ENCODE measurements at places on chromosomes 2 and 18.

DNA sequence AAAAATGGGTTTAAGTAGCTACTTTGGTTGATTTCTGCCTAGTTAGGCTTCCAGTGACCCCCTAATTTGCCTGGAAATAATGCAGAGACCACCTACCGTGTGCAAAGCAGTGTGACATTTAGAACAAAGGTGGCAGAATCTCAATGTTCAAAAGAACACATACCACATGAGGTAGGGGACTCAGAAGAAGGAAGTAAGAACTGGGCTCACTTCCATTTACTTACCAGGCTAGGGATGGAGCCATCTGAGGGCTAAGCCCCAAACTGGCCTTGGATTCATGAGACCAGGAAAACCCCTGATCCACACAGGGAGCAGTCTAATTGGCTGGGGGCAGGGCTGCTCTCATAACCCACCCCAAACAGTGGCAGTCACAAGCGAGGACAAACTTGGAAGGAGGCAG is 190.7 kb downstream of the NCKAP5 start:
- DNase-seq: no peak

DNA sequence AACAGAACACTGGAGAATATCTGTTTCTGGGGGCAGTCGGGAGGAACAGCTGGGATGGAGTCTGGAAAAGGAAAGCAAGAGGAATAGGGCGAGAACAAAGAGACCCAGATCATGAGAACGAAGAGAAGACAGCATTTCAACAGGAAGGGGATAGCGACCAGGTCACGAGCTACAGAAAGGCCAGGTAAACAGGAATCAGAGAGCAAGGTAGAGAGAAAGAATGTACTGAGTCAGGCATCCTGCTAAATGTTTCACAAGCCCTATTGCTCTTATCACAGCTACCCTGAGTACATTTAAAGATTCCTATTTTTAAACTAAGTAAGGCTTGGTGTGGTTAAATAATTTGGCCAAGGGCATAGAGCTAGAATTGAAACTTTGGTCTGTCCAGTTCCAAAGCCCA is 254.9 kb upstream of the RAB12 start:
- no peak for DNase-seq

DNA sequence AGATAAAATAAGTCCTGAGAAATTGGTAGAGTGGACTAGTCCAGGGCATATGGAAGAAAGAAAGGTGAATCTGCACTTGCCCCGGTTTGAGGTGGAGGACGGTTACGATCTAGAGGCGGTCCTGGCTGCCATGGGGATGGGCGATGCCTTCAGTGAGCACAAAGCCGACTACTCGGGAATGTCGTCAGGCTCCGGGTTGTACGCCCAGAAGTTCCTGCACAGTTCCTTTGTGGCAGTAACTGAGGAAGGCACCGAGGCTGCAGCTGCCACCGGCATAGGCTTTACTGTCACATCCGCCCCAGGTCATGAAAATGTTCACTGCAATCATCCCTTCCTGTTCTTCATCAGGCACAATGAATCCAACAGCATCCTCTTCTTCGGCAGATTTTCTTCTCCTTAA is 9.8 kb downstream of the SERPINB13 start:
- DNase-seq: no peak

GRCh38 chr2:181934694-181935093 is 43.2 kb downstream of the ITPRID2 start:
- DNase-seq: no peak

GRCh38 chr2:238336151-238336550 is 15.8 kb downstream of the TRAF3IP1 start:
- no peak for DNase-seq

GRCh38 chr2:108593547-108594098 is 59.4 kb downstream of the LIMS1 start:
- no peak for DNase-seq

- DNase-seq: no peak
These were observed 511.4 kb downstream of the RNF144A start for GRCh38 chr2:7428454-7429204.

DNA sequence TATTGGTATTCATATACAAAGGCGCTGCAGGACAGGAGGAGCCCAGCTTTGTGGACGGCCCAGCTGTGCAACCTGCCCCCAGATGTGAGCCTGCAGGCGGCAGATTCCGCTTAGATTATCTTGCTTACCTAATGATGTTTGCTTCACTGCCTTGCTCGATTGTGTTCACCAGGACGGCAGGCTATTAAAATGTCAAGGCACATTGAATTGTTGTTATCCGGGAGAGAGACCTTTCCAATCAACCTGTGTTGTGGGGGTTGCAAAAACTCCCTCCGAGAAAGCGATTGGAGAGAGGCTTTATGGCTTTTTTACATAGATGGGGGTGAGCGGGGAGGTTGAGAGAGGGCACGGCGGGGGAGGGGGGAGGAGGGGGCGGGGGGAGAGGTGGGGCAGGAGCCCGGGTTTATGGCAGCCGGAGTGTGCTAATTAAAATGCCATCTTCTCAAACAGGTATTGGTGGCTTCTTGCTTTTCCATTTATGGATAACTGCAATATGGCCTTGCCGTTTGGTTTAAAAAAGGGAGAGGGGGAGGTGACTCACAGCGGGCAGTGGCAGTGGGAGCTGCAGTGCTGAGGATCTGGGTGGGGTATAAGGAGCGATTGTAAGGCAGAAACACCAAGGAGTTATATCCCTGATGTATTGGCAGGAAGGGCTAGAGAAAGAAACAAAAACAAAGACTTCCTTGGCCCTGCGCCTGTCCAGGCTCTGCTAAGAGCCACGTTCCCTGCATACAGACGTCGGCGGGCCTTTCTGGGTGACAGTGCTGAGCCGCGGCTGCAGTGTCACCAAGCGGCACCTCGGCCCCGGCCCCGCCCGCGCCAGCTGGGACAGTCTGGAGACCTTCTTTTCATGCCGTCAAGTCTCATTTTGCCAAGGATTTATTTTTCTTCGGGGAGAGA is 97.2 kb downstream of the INSIG2 start:
- DNase-seq: peak; percentile 16

DNA sequence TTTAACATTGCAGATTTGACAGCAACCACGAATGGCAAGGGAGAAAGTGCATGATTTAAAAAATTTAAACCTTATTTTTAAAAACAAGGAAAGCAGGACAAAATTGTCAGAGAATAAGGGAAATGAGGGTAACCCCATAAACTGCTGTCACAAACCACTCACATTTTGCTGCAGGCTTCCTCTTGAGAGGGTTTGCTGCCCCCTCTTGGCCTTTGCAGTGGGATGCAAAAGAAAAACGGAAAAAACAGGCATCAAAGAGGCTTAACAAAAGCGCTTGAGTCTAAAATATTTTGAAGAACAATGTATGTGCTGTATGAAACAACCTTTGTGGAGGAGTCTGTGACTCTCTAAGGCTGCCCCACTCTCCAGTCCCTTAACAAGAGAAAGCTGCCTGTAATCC is 91.6 kb downstream of the TMX3 start:
- DNase-seq: no peak

GRCh38 chr18:63741769-63742168 is 33.4 kb upstream of the SERPINB7 start:
- DNase-seq: no peak

DNA sequence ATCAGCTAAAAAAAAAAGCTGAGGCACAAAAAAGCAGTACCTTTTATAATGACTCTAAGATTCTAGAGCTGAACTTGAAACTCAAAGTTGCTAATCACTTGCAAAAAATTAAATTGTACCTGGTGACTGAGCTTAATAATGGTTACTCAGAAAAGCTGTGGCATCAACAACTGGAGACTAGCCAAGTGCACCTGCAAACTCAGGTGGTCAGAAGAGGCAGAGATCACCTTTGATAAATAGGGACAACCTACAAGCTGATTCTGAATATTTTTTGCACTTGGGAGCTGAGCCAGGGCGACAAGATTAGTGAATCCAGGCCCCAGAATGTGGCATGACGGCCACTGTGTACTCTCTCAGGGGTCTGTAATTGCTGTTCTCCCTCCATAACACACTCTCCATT is 3.0 kb downstream of the ABHD3 start:
- DNase-seq: no peak

GRCh38 chr2:85353876-85354285 is 447 bp downstream of the RETSAT start:
- no peak for DNase-seq

DNA sequence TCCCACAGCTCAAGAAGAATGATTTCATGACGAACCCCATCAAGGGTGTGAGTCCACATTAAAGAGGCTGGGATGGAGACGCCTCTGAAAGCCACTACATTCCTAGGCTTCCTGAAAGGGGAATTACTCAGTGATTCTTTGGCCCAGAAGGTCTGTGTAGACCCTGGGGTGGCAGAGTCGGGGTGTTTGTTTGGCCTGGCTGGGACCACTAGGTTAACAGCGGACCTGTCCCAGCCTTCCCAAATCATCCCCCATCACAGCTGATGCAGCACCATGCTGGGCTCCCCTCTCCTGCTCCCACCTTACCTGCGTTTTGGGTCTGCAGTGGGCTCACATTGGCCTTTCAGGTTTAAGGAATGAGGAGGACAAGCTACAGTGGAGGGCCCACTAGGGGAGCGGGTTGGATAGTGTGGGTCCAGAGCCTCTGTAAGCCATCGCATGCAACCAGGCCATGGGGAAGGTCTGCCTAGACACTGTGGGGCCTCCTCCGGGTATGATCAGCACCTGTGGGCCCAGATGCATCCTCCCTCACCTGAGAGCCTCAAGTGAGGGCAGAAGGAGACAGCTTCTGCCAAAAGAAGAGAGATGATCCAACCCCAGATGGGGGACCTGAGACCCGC is 16.2 kb downstream of the DIPK1C start:
- no peak for DNase-seq

GRCh38 chr18:2112435-2113045 is 458.8 kb downstream of the METTL4 start:
- DNase-seq: no peak

DNA sequence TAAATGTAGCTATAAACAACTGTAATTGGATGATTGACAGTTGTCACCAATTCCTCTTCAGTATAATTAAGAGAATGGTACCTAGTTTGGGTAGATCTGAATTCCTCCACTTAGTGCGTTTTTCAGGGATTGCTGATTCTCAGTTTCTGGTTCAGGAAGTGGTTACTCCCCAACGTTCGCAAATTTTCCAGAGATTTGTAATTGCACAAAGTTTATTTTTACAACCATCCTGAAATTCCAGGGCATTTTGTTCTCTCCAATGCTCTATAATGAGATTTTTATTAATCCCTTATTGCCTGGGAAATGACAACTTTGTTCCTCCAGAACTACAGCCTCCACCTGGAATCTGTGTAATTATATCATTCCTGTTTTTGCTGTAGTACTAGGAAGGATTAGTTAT is 710.6 kb upstream of the ZEB2 start:
- DNase-seq: no peak

DNA sequence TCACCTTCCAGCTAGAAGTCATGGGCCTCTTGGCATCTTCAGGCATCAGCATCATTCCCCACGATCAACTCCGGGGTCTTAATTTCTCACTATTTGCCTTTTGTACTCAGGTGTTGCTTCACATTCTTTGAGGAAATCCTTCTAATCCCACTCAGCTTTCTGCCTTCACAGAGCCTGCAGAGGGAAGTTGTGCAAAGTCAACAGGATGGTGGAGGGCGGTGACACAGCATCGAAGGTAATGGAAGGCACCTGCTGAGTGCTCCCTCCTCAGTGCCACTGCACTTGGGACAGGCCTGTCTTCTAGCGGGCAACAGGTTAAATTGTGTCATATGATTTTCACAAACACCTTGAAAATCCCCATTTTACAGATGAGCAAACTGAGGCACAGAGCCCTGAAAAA is 164.0 kb downstream of the EN1 start:
- DNase-seq: no peak

- DNase-seq: no peak
These were observed 161.2 kb downstream of the GLI2 start for GRCh38 chr2:120896901-120897300.

- no peak for DNase-seq
These were observed 45.3 kb downstream of the ADAM23 start for GRCh38 chr2:206488623-206489022.

- no peak for DNase-seq
These were observed 70.1 kb upstream of the STPG4 start for GRCh38 chr2:47225061-47225783.

GRCh38 chr2:205929246-205929942 is 156.6 kb downstream of the INO80D start:
- DNase-seq: no peak

DNA sequence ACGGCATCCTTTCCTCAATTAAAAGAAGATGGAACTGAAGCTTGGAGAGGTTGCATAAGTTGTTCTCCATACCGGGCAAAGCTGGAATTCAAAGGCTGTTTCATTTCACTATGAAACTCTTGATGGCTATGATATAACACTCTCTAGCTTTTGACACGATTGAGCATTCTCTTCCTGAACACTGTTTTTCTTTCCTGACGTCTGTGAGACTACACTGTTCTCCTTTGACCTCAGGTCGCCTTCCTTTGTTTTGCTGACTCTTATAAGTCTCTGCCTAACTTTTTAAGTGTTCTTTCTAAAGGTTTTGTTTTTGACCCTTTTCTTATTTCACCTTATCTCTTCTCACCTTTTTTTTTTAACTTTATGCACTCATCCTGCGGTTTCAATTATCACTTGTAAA is 261.8 kb upstream of the LINC00305 start:
- no peak for DNase-seq

DNA sequence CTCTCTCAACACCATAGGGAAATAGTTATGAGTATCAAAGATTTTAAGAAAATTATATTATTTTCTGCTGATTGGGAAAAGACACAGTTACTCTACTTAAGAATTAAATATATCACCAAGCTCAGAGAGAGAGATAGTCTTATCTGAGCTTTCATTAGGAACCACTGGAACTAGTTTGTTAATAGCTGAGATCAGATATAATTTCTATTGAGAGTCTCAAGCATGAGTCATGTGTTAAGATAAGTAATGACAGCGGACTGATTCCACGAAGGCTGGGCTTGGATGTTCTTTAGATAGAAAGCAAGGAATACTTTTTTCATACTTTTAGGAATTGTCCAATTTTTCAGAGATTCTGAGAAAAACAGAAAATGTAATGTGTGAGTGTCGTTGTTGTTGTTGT is 44.4 kb upstream of the RBM44 start:
- no peak for DNase-seq

- DNase-seq: no peak
These were observed 137.6 kb upstream of the SPATS2L start for GRCh38 chr2:200168641-200169555.

DNA sequence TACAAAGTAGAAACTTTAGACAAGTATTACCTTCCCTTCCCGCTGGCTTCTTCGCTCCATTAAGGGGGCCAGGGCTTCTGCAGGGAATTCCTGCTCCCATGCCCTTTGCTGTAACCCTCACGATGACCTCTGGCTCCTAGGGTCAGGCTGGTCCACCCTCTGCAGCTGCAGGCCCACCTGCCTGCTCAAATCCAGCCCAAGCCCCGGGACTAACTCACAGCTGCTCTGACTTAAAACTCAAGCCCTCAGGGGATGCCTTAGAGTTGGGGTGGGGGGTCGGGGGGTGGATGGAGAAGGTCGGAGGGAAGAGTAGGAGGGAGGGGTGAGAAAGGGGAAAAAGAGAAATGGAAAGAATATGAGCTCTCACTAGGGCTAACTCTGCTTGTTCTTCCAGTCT is 4.9 kb downstream of the IGFBP5 start:
- DNase-seq: no peak

DNA sequence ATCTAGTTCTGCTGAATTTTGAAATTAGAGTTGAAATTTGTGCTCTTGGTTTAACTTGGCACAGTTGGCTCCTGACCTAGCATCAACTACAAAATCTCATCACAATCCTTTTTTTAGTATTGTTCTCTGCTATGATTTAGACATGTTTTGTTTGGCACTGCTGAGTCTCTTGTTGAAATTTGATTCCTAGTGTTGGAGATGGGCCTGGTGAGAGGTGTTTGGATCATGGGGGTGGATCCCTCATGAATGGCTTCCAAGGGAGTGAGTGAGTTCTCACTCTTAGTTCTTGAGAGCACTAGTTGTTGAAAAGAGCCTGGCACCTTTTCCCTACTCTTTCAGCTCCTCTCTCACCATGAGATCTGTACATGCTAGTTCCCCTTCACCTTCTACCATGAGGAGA is 605.6 kb upstream of the SLC39A10 start:
- DNase-seq: no peak

Measured in stimulated activated CD8-positive, alpha-beta memory T cell treated with anti-CD3 and anti-CD28 coated beads, Interleukin-4, amount 100 ng/mL, for 4 hours (primary cell).